ENCODE measurements at places on chromosomes 7 and 10.
A peak's percentile ranks its signal among the peaks of the same experiment; 100 is the strongest.

DNA sequence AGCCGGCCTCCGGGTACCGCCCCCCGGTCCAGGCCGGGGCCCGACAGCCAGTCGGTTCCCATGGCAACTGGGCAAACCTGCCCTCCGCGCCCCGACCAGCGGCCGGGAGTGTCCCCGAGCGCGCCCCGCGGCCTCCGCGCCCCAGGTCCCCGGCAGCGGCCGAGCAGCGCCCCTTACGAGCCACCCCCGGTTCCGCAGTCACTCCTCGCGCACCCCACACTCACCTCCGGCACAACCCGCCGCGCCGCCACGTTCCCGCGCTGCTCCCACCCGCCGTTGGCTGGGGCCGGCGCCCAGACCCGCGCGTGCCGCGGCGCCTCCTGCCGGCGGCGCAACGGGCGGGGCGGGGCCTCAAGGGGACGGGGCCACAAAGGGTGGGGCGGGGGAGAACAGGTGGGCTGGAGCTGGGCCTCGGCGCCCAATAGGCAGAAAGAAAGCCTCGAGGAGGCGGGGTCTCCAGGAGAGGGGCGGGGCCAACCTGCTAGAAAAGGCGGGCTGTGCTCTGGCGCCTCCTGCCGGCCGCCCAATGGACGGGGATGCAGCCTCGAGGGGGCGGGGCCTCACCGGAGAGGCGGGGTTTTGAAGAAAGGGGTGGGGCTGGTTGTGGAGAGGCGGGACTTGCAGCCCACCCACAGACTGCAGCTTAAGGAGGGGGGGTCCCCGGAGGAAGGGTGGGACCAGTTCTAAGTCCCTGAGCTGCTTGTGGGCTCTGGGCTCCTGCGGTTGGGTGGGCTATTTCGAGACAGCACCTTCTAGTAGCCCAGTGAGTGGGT lies at the start of gene RADIL:
Gene RADIL (minus strand): TSS at position 345 of the 773 bp plus-strand sequence. CDS start 5,577 bp downstream, outside the sequence.
- DNase-seq, result peak; percentile 75

DNA sequence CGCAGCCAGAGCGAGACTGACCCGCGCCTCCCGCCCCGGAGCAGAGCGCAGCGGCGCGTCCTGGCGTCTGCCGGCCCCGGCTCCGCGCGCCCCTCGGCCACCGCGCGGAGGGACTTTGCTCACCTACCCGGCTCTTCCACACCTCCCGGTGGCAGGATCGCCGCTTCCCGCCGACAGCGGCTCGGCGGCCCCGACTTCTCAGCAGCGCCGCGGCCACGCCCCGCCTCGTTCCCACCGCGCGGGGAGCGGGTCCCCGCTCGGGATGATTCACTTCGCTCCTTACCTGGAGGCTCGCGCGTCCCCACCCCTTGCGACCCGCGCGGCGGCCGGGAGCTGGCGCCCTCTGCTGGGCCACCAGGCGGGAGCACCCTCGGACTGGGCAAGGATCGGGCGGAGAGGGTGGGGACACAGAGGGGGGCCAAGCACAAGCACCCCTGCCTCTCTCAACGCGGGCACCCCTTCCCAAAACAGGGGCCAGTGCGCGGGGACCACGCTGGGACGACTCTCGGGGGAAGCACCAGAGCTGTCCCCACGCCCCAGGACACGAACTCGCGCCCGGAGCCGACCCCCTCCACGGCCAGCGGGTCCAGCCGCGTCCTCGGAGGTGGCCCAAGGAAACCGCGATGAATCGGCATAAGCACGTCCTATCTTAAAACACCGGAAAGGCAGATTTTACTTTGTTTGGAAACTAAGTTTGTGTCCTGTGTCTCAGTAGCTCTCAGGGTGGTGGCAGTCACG lies 101.0 kb upstream of the SVIL start:
- DNase-seq, result peak; percentile 69

GRCh38 chr10:112774798-112775197 lies 175.2 kb upstream of the TCF7L2 start:
- no peak for DNase-seq

- no peak for DNase-seq
Measured at GRCh38 chr10:114933588-114933987, 4.4 kb upstream of the TRUB1 start.

- no peak for DNase-seq
Measured at GRCh38 chr7:376306-377079, 86.5 kb downstream of the FOXL3 start.

- DNase-seq, result no peak
Measured at GRCh38 chr7:107953924-107954303, 49.0 kb downstream of the LAMB1 start.

DNA sequence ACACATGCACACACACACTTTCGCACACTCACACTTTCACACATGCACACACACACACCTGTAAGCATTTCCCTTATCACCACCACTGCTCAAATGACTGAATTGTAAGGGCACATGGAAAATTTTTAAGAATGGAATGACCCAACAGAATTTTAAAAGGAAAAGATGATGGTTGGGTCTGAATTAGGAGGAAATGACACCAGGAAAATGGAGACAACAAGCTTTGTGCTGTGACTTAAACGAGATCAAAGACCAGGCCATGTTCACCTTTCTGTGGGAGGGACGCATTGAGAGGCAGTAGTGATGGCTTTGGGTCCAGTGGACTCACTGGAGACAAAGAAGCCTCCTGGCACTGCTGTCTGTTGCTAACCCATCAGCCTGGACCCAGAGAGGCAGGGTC lies 16.7 kb upstream of the C10orf71 start:
- no peak for DNase-seq

DNA sequence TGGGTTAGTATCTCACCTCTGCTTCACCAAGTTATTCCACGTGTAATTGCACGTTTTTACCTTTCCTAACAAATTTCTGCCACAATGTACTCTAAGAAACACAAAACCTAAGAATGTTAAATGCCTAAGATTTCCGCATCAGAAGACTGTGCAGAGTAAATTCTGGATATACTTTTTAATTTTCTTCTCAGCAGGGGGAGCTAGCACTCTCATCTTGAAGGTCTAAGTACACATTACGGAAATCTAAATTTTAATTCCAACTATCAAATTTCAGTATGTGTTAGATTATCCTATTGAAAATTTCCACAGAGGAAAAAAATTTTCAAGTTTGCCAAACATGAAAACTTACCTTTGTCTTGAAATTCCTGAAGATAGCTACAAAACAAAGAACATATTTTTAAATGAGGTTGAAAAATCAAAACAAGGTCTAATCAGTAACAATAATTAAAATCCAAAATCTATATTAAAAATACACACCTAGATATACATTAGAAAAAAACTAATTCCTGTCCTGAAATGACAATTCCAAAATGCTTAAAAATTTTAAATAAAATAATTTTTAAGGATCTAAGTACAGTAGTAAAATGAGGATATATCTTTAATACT lies 10.5 kb downstream of the SKAP2 start:
- DNase-seq, result no peak

GRCh38 chr7:96499532-96499931 lies 177.6 kb upstream of the SLC25A13 start:
- DNase-seq, result no peak

DNA sequence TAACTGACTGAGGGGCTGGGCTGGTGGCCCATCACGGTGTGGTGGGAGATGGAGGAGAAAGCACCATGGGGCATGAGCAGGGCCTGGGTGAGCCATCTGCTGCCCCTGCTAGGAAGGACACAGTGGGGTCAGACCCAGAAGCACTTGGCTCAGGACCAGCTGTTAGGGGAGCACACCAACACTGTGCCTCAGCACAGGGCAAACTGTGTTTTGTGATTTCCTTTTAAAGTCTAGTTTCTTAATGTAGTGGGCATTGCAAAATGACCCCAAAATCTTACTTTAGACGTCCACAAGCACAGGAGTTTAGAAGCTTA lies 41.2 kb downstream of the NCAPG2 start:
- DNase-seq, result no peak

DNA sequence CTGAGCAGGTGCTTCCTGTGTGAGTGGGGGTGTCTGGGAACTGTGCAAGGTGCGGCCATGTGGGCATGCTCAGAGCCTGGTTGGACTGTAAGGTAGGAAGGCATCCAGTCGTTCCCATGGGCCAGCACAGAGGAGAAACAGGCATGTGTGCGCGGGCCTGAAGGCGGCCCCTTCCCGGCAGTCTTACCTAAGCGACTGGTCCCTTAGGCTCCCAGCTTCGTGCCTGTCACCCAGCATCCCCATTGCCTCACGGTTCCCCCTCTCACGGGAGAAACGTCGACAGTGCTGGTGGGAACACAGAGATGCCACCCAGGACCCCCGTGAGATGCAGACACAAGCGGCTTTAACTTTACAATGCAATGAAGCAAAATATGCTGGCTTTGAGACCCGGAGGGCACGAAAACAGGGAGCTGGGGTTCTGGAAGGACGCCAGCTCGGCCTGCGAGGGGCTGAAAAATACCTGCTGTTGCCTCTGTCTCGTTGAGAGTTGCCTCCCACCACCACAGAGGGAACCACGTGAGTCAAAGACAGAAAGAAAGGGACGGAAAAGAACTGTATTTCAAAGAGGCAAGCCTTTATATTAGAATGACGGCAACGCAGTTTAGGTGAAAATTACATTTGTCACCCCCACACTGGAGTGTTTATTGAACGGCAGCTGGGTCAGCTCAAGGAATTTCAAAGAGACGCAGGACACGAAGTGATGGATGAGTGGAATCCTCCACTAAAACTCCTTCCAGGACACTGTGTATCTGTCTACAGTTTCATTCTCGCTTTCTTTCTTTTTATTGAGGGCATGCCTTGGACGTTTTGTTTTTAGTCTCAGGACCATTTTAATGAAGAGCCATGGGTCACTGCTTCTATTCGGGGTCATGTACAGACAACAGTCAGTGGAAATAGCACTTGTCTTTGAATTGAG lies 128.4 kb downstream of the DNAJB6 start:
- DNase-seq, result no peak

DNA sequence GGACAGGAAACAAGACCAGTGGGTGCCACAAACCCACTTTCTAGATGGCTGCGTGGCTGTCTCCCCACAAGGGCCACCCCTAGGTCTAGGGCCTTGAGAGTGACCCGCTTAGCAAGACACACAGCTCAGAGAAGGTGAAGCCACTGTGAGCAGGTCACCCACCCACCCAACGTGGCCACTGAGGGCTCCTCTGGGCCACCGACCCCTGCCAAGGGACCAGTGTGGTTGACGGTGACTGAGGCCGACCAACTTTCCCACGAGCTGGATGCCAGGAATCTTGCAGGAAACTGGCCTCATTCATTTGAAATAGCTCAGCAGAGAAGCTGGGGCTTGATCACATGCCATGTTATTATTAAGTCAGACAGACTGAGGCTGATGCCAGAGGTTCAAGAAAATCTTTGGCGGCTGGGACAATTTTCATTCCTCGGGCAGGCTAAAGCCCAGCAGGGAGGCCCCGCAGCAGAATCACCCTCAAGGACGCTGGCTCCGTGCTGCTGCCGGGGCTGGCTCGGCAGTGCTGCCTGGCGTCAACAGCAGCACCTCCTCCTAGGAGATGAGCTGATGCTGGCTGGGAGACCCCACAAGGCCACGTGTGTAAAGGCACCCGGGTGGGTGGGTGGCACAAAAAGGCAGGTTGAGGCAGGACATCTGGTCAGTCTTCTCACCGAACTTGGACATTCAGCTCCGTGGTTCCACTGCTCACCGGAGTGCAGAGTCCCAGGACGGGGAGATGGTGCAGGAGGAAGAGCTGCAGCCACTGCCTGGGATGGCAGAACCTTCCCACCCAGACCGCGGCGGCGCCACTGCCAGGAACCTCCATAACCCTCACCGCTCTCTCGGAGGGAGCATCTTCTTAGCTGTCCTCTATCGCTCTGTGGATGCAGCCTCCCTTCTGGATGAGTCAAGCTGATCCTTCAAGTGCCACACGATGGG lies 57.8 kb downstream of the ZRANB1 start:
- DNase-seq, result no peak
